Hepatocyte (in vitro differentiated cells): ENCODE measurements at places on chromosomes 3 and 15. TPM values are rescaled to one million over a fixed set of nuclear protein-coding genes. Genes with fewer than 3 reads are reported as not detected.

Gene SPTSSB
- polyA plus RNA-seq: 6.9 and 17.2 TPM in 2 replicates

Gene P2RY14
- 0.11 TPM in 1 of 2 replicates, not detected in the other for polyA plus RNA-seq

GRCh38 chr3:53758846-53759245 lies 87.4 kb downstream of the CHDH start:
- no peaks in the 10 kb centered on the region for H3K27me3 ChIP-seq
- no peaks in the 10 kb centered on the region for H3K36me3 ChIP-seq
- H3K27ac ChIP-seq: no peak overlapping the region
- no peak for DNase-seq

DNA sequence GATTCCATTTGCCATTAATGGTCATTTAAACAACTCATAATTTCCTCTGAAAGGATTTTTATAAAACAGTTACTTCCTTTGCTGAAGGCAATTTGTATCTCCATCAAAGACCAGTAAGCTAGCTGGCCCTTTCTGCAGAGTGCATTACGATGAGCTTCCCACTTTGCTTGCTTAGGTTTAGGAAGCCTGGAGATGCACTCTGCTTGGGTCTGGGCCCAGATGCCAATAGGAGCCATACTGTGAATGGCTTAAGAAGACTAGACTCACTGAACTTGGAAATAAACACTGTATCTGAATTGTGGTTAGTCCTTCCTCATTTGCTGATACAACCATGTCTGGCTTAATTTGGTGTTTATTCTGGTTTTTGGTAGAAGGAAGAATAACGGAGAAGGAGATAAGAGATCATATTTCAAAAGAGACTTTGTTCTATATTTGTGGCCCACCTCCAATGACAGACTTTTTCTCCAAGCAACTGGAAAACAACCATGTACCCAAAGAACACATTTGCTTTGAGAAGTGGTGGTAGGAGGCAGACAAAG lies 38.1 kb downstream of the OXNAD1 start:
- no peaks in the 10 kb centered on the region for H3K27me3 ChIP-seq
- DNase-seq: no peak
- no peaks in the 10 kb centered on the region for H3K36me3 ChIP-seq
- no peak overlapping the region for H3K4me3 ChIP-seq
- H3K27ac ChIP-seq: no peak overlapping the region
- H3K4me1 ChIP-seq: peaks cover 9% of the 10 kb centered on the region

- no peak for DNase-seq
- H3K4me3 ChIP-seq: no peak overlapping the region
- peaks cover 15% of the 10 kb centered on the region for H3K4me1 ChIP-seq
- H3K27me3 ChIP-seq: no peaks in the 10 kb centered on the region
- H3K36me3 ChIP-seq: no peaks in the 10 kb centered on the region
These were observed 258.0 kb upstream of the CBLB start for GRCh38 chr3:106126846-106127235.
